Right ventricle myocardium superior (tissue), 1 donor: ENCODE measurements at places on chromosomes 12 and 14. TPM values are rescaled to one million over a fixed set of nuclear protein-coding genes. Genes with fewer than 3 reads are reported as not detected.
A peak's percentile ranks its signal among the peaks of the same experiment; 100 is the strongest.

DNA sequence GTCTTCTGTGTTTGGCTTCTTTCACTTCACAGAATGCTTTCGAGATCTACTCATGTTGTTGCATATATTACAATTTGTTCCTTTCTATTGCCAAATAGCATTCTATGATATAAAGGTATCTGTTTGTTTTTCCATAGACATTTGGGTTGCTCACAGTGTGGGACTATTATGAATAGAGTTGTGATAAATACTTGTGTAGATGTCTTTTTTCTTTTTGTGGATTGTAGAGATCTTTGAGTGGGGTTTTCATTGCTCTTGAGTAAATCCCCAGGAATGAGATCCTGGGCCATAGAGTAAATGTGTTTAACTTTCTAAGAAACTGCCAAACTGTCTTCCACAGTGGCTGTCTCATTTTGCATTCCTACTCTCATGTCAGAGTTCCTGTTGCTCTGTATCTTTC is 24.9 kb upstream of the CEBPE start:
- no peak for DNase-seq

DNA sequence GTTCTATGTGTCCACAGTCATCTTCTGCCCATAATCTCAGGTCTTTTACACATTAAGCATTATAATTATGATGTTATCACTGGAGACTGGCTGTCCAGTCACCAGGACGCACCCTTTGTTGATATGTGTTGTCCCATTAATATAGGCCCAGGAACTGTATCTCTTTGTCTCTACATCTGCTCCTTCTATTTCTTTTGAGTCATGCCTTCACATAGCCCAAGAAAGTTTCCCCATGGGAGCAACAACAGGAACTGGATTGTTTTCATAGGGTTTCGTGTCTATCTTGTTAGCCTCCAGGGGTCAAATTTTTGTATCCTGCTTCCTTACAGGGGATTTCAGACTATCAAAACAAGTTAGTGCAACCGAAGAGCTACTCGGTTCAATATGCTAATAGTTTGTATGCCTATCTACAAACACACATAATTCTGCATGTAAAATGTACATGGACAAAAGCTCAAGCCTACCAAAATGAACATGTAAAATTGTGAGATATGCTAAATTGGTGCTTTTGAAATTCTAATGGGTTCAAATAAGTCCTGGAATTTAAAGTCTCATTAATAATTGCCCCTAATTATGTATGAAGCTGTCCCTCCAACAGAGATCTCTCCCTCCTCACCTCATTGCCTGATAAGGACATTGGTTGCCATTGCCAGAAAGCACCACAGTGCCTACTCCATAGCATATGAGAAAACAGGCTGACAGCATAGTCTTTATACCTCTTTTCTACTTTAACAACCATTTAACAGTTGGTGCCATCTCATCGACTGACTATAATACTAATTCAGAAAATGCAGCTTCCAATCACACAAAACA is 99.8 kb upstream of the DIO2 start:
- no peak for DNase-seq

- DNase-seq, result peak; percentile 67
Observed at GRCh38 chr12:32896432-32897280, at the start of gene PKP2. TSS of gene PKP2 (minus strand) at chr12:32896777. CDS start at chr12:32896731, 46 bp downstream.

DNA sequence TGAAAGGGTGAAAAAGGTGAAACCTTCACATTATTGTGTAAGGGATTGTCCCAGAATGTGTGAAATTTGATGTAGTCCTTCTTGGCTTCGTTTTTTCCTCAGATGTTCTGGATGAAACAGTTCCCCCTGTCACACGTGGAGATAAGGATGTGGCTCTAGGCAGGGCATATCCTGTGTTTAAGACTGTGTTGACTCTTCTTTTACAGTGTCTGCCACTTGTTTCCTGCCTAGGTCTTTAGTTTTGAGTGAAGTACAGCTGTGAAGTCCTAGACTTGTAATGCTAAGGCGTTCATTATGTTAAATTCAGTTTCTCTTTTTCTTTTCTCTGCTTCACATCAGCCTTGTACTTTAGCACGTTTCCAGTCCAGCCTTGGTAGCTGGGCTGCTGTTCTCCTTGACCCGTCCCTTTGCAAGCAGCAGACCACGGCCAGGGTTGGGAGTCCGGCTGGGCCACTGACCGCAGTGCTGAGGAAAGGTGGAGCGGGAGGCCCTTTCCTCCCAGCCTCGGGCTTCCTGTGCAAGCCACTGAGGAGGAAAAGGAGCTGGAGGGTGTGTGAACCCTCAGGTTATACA is 59.1 kb downstream of the RASSF3 start:
- peak; percentile 68 for DNase-seq

Gene LRP6
- 22.8 TPM for total RNA-seq

DNA sequence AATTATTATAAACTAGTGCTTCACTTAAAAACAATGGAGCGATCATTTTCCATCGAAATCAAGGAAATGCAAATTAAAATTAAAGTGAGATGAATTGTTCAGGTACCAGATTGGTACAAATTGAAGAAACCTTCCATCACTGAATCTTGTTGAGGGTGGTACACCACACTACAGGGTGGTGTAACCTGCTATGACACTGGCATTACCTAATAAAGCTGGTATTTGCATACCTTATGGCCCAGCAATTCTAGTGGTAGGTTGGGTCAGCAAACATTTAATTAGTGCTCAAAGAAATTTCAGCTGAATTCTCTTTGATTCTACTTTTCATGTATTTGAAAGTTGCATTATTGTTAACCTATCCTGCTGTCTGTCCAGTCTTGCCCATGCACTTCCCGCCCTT is 9.2 kb downstream of the TIGAR start:
- no peak for DNase-seq

- DNase-seq, result peak; percentile 85
Observed at GRCh38 chr12:106139422-106140171, 843 bp upstream of the NUAK1 start.

DNA sequence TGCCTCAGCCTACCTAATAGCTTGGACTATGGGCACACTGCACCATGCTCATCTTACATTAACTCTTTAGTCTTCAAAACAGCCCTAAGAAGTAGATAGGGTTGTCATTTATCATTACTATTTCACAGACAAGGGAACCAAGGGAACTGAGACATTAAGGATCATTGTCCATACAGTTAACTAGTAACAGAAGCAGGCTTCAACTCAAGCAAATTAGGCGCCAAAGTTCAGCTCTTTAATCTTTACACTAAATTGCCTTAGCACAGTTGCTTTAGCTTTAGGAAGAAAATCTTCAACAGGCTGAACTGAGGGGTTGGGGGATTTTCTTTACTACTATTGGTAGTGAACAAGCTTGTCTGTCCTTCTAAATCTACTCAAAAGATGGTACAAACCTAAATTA is 68.8 kb upstream of the CAND1 start:
- no peak for DNase-seq

Gene RNASE3
- not detected for total RNA-seq

DNA sequence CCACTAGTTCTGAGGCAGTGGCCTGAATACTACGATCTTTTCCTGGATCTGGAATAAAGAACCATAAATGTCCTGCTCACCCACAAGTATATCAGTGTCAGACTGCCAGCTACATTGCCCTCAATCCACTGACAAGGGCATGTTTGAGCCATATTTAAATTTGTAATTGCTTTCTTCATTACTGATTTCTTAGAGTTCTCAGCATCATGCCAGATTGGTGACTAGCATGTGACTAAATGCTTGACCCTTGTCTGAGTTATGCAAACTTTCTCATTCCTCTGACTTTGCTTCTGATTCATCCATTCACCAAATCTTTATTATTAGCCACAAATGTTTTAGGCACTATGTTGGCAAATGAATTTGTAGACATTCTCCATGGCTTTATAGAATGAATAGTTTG is 143.6 kb upstream of the SLC16A7 start:
- DNase-seq, result no peak

- no peak for DNase-seq
Observed at GRCh38 chr12:129064209-129064855, 211.1 kb downstream of the GLT1D1 start.

Gene OR4E2
- total RNA-seq, result not detected

DNA sequence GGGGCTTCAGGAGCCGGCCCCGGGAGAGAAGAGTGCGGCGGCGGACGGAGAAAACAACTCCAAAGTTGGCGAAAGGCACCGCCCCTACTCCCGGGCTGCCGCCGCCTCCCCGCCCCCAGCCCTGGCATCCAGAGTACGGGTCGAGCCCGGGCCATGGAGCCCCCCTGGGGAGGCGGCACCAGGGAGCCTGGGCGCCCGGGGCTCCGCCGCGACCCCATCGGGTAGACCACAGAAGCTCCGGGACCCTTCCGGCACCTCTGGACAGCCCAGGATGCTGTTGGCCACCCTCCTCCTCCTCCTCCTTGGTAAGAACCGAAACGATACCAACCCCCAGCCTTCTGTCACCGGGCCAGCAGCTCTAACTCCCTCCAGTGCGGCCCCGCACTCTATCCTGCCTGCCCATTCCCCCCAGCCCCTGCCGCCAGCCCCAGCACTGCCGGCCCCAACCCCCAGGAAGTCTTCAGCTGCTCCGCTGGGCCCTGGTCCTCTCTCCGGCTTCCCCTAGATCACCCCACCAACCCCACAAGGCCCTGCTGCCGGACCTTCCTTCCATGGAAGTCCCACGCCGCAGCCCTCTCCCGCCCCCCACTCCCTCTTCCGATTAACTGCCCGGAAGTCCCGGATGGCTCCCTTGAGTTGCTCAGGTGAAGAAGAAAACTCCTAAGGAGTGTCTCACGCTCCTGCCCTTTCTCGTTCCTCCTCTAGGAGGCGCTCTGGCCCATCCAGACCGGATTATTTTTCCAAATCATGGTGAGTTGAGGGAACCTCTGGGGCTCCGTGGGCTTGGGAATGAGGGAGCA is 693 bp downstream of the LRP10 start:
- DNase-seq, result peak; percentile 84

DNA sequence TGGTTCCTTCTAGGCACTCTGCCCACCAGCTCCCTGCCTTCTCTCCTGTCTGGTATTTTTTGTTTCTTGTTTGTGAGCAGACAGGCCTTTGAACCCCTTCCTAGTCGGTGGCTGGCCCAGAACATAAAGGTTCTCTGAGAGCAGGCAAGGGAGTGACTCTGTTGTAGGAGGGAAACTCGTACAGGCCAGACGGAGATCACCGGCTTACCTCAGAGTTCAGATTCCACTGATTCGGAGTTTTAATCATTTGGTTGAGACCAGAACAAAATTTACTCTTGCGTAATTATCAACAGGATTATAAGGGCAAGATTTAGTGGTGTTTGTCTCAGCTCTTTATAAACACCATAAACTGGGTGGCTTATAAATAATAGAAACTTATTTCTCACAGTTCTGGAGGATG is 128.3 kb downstream of the PLXNC1 start:
- DNase-seq, result no peak
